SJSA1 (cell line): ENCODE measurements at places on chromosomes 5 and 9. TPM values are rescaled to one million over a fixed set of nuclear protein-coding genes. Genes with fewer than 3 reads are reported as not detected.
A peak's percentile ranks its signal among the peaks of the same experiment; 100 is the strongest.

GRCh38 chr9:116003397-116003796 lies 150.2 kb upstream of the PAPPA start:
- DNase-seq = no peak

GRCh38 chr5:111731638-111732037 lies 25.4 kb downstream of the NREP start:
- no peak for DNase-seq

ANKRD34B gene
- not detected in 2 replicates for total RNA-seq

C9orf50 gene
- not detected in 2 replicates for total RNA-seq

GRCh38 chr9:105503881-105504280 lies 54.0 kb upstream of the FKTN start:
- DNase-seq = no peak

FREM1 gene
- 1.8 and 3.4 TPM in 2 replicates for total RNA-seq

DBH gene
- total RNA-seq = not detected in 2 replicates

ADRB2 gene
- total RNA-seq = 13.8 and 14.9 TPM in 2 replicates

- no peak for DNase-seq
Measured at GRCh38 chr9:94479757-94480156, 75.1 kb upstream of the PCAT7 start.

GRCh38 chr5:112036206-112036605 lies 279.2 kb upstream of the NREP start:
- peak; percentile 48 for DNase-seq

DNA sequence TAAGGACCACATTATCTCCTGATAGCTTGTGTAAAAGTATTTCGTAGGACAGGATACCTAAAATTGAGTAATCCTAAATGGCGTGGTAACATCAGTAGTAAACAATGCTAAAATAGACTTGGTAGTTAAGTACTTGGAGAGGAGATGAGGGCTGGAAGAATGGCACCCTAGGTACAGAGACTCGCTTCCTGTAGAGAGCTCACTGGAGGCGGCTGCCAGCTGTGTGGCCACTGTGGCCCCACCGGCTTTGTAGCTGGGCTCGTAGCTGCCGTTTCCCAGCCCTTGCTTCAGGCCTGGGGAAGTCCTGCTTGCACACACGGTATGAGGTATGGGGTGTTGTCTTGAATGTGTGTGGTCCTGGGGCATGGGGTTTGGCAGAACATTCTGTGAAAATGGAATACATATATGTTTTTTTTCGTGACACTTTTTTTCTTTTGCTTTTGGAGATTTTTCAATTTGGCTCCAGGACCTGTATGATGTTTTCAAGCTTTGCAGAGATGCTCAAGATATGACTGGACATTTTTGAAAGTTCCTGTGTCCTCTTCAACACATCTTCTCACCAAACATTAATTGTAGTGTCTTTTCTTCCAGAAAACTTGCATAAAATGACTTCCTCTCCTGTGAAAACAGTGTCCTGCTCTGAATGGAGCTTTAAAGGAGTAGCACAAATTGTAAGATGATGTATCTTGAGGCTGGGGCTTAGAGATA lies 58.0 kb downstream of the RCL1 start:
- peak; percentile 5 for DNase-seq
